Activated CD8-positive, alpha-beta memory T cell treated with anti-CD3 and anti-CD28 coated beads for 1 hour (primary cell): ENCODE measurements at places on chromosomes 4 and X.

- DNase-seq: no peak
These were observed 54.6 kb upstream of the LDB2 start for GRCh38 chr4:16952896-16953630.

GRCh38 chrX:148913971-148914370 is 413.6 kb downstream of the AFF2 start:
- no peak for DNase-seq

DNA sequence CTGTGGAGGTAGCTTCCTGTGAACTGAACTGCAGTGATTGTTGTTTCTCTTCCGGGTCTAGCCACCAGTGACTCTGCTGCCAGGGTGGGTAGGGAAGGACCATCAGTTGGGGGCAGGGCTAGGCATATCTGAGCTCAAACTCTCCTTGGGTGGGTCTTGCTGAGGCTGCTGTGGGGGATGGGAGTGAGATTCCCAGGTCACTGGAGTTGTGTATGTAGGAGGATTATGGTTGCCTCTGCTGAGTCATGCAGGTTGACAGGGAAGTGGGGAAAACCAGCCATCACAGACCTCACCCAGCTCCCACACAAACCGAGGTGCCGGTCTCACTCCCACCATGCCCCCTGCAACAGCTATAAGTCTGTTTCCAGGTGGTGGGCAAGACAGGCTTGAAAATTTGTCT is 1937.8 kb downstream of the PCDH7 start:
- no peak for DNase-seq

DNA sequence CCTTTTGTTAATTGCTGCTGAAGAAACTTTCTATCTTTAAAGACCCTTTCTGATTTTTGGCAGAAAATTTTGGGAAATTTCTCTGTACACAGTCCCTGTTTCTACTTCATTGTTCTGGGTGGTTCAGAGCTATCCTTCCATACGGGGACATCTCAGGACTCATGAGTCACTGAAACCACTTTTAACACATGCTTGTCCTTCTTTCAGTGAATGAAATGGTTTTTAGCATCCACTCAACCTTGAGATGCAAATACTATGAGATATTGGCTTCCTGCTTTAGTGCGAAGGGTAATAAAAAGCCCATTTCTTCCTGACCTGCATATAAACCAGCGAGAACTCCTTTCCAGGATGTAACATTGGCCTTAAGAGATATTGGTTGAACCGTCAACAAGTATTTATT is 158.0 kb downstream of the REPS2 start:
- no peak for DNase-seq

DNA sequence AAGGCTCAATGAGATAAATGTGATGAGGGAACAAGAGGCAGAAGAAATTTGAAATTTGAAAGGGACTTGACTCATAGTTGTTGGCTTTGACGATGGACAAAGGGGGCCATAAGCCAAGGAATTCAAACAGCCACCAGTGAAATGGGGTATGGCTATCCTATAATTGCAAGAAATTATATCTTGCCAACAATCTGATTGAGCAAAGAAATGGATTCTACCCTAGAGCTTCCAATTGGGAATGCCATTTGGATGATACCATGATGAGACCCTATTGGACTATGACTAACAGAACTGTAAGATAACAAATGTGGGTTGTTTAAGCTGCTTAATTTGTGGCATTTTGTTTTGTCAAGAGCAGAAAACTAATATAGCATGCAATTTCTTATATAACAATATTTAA is 270.1 kb upstream of the ARSJ start:
- no peak for DNase-seq

DNA sequence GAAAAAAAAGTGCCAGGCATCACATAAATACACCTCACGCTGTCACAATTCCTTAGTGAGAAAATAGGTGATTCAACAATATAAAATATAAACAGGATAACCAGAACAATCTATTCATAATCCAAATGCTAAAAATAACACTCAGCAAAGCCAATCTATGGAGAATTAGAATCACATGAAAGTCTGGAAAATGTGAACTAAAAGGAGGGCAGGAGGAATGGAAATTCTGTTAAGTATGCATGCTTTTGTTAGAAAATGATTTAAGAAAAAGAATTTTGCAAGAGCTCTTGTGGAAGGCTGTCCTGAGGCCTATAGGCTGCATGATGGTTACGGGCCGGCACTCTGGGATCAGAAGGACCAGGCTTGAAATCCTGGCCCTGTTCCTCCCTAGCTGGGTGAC is 70.6 kb upstream of the PROM1 start:
- no peak for DNase-seq

DNA sequence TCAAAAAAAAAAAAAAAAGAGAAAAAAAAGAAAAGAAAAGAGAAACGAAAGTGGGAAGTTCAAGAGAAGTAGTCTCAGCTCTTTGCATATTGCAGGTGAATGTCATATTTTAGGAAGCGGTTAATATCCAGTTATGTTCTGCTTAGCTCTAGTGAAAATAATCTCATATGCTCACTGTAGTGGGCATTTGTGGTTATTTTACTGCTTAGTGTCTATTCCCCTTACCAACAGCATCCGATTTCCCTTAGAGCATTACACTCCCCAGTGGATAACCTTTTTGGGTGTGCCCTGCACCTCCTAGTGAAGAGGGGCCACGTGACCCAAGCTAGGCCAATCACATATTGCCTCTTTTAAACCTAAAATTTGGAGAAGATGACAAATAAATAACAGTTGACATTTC is 111.2 kb upstream of the ZNF827 start:
- DNase-seq: no peak

DNA sequence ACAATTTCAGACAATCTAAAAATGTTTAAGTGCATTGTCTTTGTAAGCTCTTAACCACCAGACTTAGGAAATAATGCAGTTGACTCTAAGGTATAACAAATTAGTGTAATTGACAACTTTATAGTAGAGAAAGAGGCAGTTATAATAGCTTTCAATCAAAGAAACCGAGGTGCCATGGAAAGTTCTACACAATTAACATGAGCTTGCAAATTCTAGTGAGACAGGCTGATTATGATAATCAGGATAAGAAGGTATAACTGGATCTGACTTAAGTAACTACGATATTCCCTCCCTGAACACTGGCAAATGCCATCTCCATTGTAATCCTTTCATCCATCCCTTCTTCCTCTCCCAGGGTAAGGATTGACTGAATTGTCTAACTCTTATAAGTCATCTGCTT is 11.4 kb upstream of the KLHL5 start:
- DNase-seq: no peak

- DNase-seq: no peak
These were observed 1.6 kb downstream of the SEPTIN11 start for GRCh38 chr4:76950956-76951671.

DNA sequence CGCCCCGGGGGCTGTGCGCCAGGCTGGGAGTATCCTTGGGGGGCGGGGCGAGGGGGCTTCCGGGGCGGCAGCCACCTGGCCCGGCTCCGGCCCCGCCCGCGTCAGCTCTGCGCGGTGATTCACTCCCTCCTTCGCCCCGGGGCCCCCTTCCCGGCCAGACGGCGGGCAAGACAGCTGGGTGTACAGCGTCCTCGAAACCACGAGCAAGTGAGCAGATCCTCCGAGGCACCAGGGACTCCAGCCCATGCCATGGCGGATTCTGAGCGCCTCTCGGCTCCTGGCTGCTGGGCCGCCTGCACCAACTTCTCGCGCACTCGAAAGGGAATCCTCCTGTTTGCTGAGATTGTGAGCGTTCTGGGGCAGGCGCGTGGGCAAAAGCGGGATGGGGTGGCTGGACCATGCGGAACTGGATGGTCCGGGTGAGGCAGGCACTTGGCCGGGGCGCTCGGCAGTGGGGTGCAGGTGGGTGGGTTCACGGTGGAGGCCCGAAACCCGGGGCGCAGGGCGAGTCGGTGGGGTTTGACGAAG is at the start of gene PLP2:
PLP2 (plus strand) TSS at position 147 of the 528 bp plus-strand sequence; CDS start at position 250, 103 bp downstream.
- DNase-seq: peak; percentile 54

DNA sequence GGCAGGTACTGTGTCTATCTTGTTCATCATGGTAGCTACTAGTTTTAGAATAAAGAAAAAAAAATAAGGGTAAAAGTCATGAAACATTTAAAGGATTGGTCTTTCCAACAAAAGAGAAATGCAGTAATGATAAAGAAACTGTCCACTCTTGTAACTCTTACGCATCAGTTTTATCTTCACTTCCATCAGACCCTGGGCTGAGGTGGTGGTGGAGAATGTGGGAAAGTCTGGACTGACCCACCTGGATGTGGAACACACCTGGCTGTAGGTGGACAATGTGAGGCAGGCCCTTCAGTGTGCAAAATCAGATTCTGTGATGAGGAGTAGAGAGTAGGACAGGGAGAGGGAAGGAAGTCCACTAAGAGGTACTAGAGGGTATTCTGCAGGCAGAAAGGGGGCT is 128.6 kb downstream of the RASL11B start:
- no peak for DNase-seq

GRCh38 chr4:111883557-111883999 is 261.7 kb upstream of the FAM241A start:
- no peak for DNase-seq

DNA sequence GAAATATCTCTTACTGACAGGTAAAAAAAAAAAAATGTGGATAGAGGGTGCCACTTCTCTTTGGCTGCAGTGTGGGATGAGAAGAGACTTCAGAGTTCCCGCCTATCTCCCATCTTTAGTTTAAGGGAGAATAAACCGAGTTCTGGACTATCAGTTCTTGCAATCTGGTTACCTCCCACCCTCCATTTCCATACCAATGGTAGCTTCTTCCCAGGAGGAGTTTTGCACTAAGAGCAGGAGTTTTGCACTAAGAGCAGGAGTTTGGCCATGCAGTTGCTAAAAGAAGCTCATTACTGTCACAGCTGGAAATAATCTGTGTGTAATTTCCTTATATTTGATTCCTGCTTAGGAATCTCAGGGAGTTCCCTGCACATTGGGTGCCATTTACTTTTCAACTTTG is 10.8 kb upstream of the GUCY1B1 start:
- no peak for DNase-seq

GRCh38 chr4:213971-214370 is 89.7 kb downstream of the ZNF718 start:
- no peak for DNase-seq

GRCh38 chr4:53557669-53558064 is 33.6 kb downstream of the LNX1 start:
- no peak for DNase-seq

DNA sequence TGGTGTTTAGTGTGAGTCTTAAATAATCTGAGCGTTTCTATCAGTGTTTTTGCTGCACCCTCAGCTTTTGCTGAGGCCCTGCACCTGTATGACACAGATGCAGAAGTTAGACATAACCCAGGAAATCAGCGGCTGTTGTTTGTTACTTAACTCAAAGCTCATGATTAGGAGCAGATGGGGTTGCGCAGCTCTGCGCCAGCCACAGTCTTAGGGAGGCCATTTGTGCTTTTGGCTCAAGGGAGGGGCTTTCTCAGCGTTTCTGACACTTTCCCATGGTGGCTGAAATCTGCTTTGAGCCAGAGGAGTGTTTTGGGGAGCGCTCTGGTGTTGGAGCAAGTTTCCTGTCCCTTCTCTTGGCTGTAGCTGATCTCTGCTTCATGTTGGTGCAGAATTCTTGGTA is 433.8 kb downstream of the NAF1 start:
- no peak for DNase-seq

GRCh38 chrX:104712515-104712914 is 146.5 kb downstream of the IL1RAPL2 start:
- no peak for DNase-seq

- DNase-seq: no peak
These were observed 111.4 kb downstream of the NYX start for GRCh38 chrX:41558531-41558930.

- DNase-seq: no peak
These were observed 29.8 kb upstream of the RELL1 start for GRCh38 chr4:37715889-37716402.

- no peak for DNase-seq
These were observed 3.8 kb downstream of the FGF16 start for GRCh38 chrX:77450996-77451395.

DNA sequence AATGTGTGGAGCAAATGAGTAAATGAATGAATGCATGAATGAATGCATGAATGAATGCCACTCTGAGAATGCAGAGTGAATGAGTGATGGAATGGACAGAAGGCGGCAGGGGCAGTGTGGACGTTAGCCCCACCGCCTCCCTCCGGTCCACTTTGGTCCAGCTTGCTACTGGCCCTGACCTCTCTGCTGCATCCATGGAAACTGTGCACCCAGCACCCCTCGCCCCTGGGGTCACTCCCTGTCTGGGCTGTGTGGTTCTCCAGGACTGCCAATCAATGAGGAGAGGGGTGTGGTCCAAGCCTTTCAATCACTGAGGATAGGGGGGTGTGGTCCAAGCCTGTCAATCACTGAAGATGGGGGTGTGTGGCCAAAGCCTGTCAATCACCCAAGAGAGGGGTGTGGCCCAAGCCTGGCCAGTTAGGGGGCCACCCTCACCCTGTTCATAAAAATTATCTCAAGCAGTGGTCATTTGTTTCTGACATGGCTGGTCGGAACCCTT is 39.2 kb upstream of the ASMTL start:
- no peak for DNase-seq

DNA sequence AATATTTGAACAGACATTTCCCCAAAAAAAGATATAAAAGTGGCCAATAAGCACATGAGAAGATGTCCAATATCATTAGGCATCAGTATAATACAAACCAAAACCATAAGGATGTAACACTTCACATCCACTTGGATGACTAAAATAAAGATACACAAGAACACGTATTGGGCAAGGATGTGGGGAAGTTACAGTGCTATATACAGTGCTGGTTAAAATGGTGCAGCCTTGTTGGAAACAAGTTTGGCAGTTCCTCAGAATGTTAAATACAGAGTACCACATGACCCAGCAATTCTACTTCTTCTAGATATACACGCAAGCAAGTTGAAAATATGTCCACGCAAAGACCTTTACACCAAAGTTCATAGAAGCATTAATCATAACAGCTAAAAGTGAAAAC is 58.9 kb downstream of the HAUS3 start:
- no peak for DNase-seq

GRCh38 chrX:38618180-38618579 is 56.8 kb downstream of the TSPAN7 start:
- DNase-seq: no peak
